ENCODE measurements at places on chromosomes 7 and 10.

DNA sequence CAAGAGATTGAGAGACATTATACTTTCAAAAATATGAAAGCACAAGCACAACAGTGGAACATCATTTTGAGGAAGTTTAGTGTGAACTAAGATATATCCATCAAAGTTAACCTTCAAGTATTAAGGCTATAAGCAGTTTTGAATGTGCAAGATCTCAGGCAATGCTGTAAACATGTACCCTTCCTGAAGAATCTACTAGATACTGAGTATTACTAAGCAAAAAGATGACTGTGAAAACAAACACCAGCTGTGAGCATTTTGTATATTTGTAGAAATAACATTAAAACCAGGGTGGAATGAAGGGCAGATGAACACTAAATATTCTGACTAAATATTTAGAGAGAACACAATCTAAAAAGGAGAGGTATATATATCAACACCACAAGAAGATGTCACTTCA, 41.3 kb upstream of the ADRA2A start:
- DNase-seq = no peak

DNA sequence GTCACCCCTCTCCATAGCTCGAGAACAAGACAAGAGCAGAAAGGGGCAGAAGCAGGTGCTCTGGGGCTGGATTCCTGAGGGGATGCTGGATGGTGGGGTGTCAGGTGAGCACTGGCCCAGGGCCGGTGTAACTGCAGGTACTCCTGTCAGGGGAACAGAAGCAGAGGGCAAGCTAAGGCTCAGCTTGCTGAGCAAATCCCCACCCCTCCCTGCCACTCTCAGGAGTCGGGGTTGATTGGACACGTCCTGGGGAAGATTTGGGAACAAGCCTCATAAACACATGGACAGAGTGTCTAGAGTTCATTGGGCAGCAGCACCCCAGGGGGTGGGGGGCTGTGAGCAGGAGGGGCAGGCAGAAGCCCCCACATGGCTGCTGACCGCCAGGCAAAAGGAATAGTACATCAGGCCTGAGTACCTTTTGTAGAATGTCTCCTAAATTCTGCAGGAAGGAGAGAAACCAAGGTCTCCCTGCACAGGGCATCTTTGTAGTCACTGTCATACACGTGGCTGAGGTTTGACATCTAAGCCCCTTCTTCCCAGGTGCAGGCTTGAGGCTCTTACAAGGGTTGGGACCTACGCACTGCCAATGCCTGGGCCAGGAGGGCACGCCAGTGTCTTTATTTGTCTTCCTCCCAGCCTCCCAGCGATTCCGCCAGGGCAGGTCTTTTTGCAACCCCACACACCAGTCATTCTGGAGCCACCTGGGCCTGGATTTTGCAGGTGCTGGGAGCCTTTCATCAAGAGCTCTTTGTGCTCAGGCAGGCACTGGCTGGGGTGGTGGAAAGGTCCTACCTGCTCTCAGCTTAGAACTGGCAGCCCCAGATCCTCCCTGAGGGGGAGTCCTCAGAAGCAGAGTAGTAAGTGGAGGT, 2.8 kb downstream of the CALML3 start:
- DNase-seq = no peak

DNA sequence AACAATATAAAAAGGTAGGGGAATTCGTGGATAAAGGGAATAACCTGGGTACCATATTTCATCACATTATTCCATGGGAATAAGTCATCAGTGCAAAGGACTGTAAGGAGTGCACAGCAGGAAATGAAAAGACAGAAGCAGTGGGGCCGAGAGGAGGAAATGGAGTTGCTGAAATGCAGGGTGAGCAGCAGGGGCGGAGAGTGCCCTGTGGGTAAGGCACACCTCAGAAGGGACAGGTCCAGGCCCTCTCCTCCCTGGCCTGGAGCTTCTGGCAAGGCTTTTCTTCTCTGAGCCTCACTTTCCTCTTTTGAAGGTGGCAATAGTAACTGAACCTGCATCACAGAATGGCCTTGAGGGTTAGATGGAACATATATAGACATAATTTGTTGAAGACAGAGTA, 26.2 kb downstream of the IKZF1 start:
- DNase-seq = no peak

DNA sequence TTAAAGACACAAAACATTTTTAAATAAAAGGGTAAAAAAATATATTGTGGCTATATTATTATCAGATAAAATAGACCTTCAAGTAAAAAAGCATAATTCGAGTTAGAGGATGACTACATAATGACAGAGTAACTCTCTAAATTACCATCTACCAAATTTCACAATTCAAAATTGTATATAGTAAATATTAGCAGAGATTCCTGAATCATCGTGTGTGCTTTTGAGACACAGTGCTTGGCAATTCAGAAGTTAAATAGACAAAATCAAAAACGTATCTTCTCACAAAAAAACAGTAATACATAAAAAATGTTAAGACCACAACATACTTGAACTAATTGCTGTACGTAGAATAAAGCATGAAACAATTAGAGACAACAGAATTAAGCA, 110.4 kb downstream of the AHR start:
- no peak for DNase-seq

DNA sequence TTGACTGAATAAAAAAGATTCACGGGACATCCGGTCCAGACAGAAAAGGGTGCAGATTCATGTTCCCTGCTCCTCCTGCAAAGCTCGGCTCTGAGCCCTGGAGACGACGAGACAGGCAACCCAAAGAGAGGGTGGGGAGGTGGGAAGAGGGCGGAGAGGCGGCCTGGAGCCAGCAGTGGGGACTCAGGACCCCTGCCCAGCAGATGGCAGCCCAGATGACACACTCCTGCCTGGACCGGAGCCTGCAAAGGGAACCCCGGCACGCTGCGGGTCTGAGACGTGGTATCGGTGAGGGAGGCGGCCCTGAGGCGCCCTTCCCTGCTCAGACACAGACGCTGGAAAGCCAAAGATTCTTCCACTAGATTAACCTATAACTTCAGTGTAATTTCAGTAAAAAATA, 250.8 kb downstream of the ELFN1 start:
- DNase-seq = no peak

GRCh38 chr10:30798646-30799185, 169.2 kb upstream of the LYZL2 start:
- DNase-seq = no peak

DNA sequence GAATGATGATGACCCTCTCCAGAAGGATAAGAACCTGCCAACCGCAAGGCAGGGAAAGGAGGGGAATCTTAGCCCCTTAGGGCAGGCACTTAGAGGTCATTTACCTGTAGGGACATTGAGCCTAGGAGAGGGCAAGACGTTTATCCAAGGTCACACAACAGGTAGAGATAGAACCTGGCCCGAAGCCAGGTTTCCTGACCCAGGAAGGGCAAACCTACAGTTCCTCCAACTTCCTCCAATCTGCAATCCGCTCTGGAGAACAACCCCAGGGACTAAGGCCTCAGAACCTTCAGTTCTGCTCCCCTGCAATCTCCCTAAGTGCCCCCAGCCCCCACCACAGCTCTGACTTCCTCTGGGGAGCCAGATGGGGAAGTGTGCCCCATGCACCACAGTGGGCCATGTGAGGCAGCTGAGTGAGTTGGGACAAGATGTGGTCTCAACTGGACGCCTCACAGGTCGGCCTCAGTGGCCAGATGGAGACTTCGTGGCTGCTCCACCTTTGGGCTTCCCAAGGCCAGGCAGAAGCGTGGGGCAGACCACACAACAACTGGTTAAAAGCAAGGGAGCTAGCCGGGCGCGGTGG, 1.4 kb upstream of the PSAP start:
- DNase-seq = no peak

- DNase-seq = no peak
Observed at GRCh38 chr7:135678612-135679575, 16.6 kb downstream of the STMP1 start.

DNA sequence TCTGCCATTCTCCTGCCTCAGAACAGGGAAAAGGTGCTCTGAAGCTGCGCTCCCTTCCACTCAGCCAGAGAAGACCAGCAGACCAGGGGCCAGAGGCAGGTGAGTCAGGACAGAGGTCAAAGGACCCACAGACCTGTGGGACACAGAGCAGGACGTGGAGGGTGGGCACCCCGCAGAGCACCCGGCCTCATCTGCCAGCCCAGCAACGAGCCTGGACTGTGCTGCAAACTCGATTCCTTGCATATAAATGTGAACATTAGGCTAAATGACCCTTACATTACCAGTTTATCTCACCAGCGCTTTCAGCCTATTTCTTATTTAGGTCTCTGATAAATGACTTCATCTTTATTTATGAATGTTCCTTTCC, 50.1 kb downstream of the PTPRN2 start:
- DNase-seq = no peak

- DNase-seq = no peak
Observed at GRCh38 chr7:133828906-133829305, 298.2 kb upstream of the LRGUK start.

DNA sequence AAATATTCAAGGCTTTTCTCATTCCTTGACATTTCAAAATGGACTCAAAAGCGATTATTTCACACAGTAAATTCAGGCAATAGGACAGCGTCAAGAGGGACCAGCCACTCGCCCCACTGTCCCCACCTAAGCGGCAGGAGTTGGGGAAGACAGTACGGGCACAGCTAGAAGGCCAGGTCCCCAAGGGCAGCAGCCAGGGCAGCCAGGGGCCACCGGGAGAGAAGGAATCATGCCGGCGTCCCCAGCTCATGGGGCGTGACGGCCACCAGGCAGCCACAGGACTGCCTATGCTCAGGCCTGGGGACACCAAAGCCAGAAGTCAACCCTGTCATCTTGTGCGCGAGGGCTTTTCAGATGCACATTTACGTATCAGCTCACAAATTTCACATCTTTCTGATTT, 225.7 kb upstream of the PPP2R2D start:
- no peak for DNase-seq

All from AG09309 (cell line).